NK-92 treated with Interleukin-12 subunit alpha and Interleukin-12 subunit beta, amount 100 ng/mL, for 24 hours (cell line): ENCODE measurements at places on chromosomes 16 and 17.

DNA sequence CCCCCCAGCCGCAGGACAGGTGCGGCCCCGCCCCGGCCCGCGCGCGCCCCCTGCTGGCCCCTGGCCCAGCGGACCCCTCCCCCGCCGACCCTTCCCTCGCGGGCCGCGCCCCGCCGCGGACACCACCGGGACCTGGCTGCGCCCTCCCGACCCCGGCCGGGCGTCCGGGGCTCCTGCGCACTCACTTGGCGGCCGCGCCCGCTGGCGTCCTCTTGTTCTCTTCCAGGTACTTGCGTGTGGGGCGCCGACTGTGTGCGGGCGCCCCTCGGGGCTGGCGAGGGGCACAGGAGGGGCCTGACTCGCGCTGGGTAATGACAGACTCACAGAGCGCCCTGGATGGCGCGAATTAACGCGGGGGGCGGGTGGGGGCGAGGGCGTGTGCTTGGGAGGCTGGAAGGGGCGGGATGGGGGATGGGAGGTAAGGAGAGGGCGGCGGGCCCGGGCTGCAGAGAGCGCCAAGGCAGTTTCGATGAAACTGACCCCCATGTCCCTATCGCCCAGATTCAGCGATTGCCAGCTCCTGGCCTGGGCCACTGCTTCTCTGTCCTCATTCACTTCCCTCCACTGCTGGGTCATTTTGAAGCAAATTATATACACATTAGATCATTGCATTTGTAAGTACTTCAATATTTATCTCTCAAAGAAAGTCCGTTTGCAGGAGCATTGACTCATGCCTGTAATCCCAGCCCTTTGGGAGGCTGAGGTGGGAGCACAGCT, 445 bp upstream of the DBNDD1 start:
- no peak for DNase-seq

GRCh38 chr17:33494151-33494550, 201.1 kb upstream of the ASIC2 start:
- DNase-seq, result no peak

GRCh38 chr17:9729034-9729650, 62.2 kb downstream of the DHRS7C start:
- DNase-seq, result no peak

DNA sequence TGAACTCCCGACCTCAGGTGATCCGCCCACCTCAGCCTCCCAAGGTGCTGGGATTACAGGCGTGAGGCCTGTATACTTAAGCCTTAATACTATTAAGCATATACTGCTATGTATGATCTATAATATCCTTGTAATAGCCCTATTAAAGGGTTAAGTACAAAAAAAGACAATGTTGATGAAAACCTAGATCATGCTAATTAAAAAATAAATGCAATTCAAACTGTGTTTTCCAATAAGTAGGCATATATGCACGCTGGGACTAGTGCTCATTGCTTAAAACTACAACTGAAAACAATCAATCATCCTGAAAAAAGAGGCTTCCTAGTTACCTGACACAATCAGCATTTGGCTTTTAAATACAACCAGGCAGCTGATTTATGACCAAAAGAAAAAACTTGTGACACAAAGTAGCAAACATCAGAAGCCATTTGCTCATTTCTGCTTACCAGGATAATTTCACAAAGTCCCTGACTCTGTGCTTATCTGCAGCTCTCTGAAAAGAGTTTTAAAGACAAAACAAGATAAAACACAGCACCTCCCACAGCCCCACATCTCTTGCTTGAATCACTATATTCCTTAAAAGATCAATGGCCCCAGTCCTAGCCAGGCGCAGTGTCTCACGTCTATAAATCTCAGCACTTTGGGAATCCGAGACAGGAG, 11.1 kb downstream of the ZNF385C start:
- DNase-seq, result no peak

DNA sequence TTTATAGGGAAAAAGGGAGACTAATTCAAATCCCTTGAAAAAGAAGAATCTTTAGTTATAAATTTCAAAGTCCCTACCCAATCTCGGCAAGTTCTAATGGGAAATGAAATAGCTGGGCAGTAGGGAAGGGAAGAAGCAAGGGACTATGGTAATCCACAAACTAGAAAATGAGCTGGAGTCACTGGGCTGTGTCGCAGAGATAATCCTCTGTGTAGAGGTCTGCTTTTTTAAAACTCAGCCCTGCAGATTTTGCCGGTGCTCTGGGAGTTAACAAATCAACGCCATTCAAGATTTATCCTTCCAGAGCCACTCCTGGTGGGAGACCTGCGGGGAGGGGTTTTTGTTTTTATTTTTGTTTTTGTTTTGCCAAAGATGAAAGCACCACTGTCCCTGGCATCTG, 20.8 kb downstream of the SNX11 start:
- no peak for DNase-seq

DNA sequence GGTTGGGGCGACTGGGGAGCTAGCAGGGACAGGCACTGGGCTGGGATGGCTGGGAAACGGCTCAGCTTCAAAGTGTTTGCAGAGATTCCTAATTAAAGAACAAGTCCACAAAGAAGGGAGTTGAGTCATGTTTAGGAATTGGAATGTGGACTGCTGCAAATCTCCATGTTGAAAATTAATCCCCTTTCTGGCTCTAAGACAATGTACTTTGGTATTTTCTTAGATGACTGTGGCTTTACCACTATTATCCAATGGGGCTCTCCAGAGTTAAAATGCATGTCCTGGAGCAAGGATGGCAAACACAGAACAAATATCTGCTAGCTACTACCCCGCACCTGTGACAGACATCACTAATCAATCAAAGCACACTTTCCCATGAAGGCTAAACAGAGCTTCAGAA, 22.2 kb upstream of the WSCD1 start:
- DNase-seq, result no peak

DNA sequence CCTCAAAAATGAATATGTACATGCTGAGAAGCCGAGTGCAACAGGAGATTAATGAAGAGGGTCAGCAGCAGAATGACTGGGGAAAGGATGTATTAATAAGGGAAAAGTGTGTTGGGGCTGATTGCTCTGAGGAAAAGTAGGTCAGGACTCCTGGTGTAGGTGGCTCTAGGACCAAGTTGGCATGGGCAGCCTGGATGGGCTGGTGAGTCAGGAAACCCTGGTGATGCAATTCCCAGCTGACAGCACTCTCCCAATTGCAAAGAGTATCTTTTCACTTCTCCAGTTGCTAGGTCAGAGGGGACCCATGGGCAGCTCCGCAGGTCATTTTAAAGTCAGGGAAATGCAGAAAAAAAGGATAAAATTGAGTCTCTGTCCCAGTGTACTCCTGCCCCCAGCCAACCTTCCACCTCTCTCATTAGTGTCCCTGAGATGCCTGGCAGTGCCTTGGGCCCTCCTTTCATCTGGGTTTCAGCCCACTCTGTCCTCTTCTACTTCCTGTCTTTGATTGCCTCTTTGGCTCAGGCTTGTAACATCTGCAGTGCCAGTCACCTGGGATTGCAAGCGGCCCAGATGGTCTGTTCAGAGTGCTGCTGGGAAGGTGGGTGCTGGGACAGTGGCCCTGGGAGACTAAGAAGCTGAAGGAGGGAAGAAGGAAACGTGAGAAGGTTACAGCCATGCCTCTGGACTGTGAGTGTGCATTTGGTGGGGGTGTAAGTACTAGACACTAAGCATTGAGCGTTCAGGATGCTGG, 2177.2 kb downstream of the TP53TG3F start:
- no peak for DNase-seq

GRCh38 chr16:77617996-77618395, 104.3 kb upstream of the NUDT7 start:
- DNase-seq, result no peak

- DNase-seq, result no peak
Measured at GRCh38 chr16:19678804-19679203, 39.2 kb downstream of the KNOP1 start.

DNA sequence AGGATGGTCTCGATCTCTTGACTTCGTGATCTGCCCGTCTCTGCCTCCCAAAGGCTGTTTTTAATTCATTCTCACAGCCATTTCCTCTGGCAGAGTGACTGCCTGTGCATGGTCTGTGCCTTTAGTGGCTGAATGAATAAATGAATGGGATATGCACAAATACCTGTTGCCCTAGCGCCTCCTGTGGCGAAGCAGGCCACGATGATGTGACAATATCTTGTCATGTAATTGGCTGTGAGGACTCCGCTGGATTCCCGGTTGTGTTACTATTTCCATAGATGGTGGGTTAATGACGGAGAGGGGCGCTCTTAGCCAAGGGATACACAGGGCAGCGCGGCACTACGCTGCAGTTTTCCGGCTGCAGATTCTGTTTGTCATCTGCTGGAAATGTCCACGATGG, 26.8 kb upstream of the ENDOV start:
- DNase-seq, result no peak

GRCh38 chr17:66526827-66527226, 224.4 kb downstream of the PRKCA start:
- DNase-seq, result no peak

GRCh38 chr17:53740312-53740711, 82.4 kb upstream of the KIF2B start:
- DNase-seq, result no peak

DNA sequence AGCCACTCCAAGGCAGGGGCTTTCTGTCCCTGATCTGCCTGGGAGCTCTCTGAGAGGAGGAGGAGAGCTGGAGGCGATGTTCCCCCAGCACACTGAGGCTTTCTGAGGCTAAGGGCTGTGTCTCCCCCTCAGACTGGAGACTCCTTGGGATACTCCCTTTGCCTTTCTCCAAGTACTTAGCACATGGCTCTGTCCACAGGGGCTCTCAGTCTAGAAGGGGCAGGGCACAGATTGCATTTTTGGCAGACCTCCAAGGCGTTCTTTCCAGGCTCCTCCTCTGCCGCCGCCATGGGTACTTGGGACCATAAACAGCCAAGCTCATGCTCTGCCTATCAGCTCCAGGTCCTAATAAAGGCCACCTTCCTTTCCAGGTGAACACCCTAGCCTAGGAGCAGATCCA, 1.8 kb upstream of the GIP start:
- no peak for DNase-seq

GRCh38 chr17:67942810-67943209, 53.5 kb downstream of the C17orf58 start:
- no peak for DNase-seq

DNA sequence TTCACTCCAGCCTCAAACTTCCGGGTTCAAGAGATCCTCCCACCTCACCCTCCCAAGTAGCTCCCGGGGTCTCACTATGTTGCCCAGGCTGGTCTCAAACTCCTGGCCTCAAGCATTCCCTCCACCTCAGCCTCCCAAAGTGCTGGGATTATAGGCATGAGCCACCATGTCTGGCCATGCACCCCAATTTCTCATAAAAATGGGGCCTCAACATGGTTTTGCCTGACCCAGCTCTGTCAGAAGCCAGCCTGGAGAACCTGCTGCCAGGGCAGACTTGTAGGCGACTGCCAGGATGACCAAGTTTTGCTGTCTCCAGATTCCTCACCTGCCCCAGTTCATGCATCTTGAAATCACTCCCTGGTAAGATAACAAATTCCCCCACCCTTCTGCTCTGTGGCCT, 82.9 kb downstream of the AIPL1 start:
- no peak for DNase-seq

GRCh38 chr17:10059684-10060211, 138.7 kb downstream of the GAS7 start:
- peak; percentile 62 for DNase-seq

DNA sequence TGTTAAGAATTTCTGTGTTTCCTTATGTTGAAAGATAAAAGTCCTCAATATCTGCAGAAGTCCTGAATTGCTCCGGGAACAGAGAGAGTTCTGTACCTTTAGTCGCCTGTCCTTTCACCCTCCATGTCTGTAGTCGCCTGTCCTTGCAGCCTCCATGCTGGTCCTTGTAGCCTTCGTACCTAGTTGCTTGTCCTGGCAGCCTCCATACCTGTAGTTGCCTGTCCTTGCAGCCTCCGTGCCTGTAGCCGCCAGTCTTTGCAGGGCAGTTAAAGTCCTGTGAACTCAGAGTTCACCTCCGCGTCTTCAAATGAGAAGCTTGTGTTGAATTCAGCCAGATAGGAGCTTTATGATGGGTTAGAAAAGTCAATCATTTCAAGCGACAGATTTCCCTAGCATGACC, 19.5 kb upstream of the ITGAX start:
- DNase-seq, result no peak

GRCh38 chr16:84052071-84052622, 9.6 kb upstream of the SLC38A8 start:
- no peak for DNase-seq

- DNase-seq, result no peak
Measured at GRCh38 chr16:23403547-23403946, 49.4 kb downstream of the COG7 start.

DNA sequence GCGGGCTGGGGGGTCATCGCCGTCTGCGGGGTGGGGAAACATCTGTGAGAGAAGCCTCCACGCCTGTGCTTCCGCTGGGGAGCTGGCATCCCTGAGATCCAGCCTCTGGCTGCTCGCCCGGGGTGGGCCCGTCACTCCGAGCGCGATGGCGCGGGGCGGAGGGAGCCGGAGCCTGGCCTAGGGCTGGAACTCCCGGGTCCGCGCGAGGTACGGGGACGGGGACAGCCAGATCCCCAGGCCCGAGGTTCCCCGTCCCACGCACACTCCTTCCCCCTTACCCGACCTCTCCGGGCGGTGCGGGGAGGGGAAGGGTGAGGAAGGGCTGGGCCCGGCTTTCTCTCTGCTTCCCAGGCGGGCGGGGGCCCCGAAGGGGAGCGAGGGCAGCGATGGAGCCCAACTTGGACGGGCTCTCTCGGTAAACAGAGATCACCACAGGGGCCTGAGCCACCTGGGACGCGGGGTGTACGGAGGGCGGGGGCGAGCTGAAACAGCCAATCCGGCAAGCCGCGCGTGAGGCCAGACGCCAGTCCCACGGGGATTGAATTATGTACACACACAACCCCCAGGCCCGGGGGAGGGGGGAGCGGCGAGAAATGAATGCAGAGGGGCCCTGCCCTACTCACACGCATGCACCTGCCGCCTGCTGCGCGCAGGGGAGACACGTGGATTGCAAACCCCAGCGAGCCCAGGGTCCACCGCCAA, at the start of gene SLC16A11:
TSS of gene SLC16A11 (minus strand) at position 596 of the 702 bp plus-strand sequence. CDS start at position 17, 579 bp downstream.
- DNase-seq, result no peak

DNA sequence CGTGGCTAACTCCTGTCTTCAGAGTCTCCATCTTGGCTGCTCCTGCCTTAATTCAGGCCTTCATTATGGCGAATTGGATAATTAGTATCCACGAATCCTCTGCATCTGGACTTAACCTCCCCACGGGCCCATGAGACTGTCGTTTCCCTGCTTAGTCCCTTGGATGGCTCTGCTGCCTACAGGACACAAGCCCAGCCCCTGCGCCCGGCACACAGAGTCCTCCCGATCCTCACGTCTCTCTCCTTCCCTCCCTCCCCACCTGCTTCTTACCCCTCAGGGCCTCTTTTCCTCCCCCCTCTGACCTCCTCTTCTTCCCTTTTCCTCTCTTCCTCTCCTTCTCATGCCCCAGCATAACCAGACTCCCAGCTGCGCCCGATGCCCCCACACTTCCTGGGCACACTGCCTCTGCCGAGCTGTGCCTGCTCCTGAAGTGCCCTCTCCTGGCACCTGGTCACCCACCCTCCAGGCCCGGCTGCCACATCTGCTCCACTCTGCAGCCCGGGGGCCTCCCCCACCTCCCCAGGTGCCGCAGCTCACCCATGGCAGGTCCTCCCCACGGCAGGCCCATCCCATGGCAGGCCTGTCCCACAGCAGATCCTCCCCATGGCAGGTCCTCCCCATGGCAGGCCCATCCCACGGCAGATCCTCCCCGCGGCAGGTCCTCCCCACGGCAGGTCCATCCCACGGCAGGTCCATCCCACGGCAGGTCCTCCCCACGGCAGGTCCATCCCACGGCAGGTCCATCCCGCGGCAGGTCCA, 45.9 kb downstream of the RPH3AL start:
- no peak for DNase-seq
